ENCODE measurements at places on chromosomes 7 and 10. TPM values are rescaled to one million over a fixed set of nuclear protein-coding genes. Genes with fewer than 3 reads are reported as not detected.

DNA sequence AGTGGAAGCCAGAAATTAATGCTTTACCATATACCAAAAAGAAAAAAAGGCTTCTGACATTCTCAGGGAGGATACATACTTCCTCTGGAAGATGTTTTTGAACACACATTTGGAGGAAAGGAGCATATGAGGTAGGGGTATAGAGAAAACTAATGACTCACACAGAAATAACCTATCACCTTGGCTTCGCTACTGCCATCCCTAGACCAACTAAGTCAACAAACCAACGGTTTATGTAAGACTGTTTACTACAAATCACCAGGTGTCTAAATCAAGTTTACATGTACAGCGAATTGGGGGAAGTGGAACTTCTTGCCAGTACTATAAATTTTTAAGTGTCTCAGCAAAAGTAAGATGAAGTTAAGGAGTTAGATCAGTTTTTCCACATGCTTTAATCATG lies 96.9 kb downstream of the NT5C2 start:
- no peaks in the 10 kb centered on the region for H3K4me1 ChIP-seq
- DNase-seq, result no peak
- no peak overlapping the region for H3K4me3 ChIP-seq
- peaks cover 100% of the 10 kb centered on the region for H3K36me3 ChIP-seq
- no peak overlapping the region for H3K27ac ChIP-seq
- H3K27me3 ChIP-seq, result no peaks in the 10 kb centered on the region

TRRAP gene
- total RNA-seq, result 38.5 TPM

NPY4R gene
- 1.1 TPM for total RNA-seq

- DNase-seq, result no peak
- no peak overlapping the region for H3K27ac ChIP-seq
- no peaks in the 10 kb centered on the region for H3K36me3 ChIP-seq
- no peaks in the 10 kb centered on the region for H3K27me3 ChIP-seq
These were observed 59.2 kb downstream of the MAPK8 start for GRCh38 chr10:48365668-48366067.

FLNC gene
- 11.7 TPM for total RNA-seq

DNA sequence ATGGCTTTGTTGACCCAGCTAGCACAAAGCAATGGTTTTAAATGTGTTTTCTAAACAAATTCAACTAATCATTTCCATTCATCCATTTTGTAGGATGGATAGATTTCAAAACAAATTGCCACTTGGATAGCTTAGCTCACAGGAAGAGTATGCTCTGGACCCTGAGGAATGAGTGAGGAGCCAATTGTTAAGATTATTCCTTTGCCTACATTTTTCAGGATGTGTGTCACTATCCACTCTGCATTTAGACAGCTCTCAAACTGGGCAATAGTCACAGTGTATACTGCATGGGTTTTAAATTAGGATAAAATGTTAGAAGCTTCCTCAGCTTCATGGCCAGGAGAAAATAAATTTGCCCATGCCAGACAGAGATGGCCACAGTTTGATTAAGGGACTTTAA lies 605.6 kb upstream of the TEX47 start:
- H3K4me3 ChIP-seq, result no peak overlapping the region
- no peak for DNase-seq
- H3K4me1 ChIP-seq, result no peaks in the 10 kb centered on the region
- no peaks in the 10 kb centered on the region for H3K36me3 ChIP-seq
- H3K27ac ChIP-seq, result no peak overlapping the region

GRCh38 chr7:88928276-88928675 lies 132.7 kb upstream of the TEX47 start:
- H3K4me1 ChIP-seq, result no peaks in the 10 kb centered on the region
- H3K36me3 ChIP-seq, result no peaks in the 10 kb centered on the region
- H3K27ac ChIP-seq, result no peak overlapping the region
- no peak for DNase-seq
- H3K27me3 ChIP-seq, result no peaks in the 10 kb centered on the region
- H3K4me3 ChIP-seq, result no peak overlapping the region

RSBN1L gene
- total RNA-seq, result 26.8 TPM

DNA sequence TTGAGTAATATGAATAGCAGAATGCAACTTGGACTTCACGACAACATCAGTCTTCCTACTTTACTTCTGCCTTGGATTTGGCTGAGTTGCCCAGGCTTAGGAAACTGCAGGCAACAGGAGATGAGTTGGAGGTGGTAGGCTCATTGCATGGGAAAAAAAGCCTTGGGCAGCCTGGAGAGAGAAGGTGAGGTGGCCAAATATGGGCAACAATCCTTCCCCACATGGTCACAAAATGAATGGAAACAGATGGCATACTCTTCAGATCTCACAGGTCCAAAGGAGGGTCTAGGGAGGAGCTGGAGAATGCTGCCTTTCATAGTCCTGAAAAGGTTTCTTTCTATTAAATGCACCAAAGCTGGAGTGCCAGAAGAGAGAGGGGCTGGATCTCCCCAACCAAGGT lies 128.6 kb upstream of the AOAH start:
- no peak overlapping the region for H3K27ac ChIP-seq
- peaks cover 23% of the 10 kb centered on the region for H3K36me3 ChIP-seq
- no peaks in the 10 kb centered on the region for H3K4me1 ChIP-seq
- no peak overlapping the region for H3K4me3 ChIP-seq

DNA sequence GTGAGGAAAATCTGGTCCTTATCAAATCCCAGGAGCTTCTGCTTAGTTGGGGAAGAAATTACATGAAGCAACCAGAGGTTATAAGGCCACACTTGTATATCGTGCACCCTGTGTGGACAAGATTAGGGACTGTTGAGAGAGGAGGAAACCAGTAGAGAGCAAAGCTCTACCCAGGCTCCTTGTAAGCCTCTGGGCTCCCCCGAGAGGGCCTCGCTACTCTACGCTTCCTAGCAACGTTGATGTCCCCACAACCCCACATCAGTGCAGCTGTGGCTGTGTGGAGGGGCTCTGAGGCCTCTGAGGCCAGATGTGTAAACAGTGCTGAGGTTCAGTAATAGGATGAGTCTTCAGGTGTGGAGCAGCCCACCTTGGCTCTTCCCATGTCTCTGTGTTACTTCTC lies 16.0 kb downstream of the HIF1AN start:
- DNase-seq, result no peak
- H3K27ac ChIP-seq, result no peak overlapping the region
- H3K4me3 ChIP-seq, result no peak overlapping the region
- no peaks in the 10 kb centered on the region for H3K4me1 ChIP-seq
- H3K27me3 ChIP-seq, result no peaks in the 10 kb centered on the region

DNA sequence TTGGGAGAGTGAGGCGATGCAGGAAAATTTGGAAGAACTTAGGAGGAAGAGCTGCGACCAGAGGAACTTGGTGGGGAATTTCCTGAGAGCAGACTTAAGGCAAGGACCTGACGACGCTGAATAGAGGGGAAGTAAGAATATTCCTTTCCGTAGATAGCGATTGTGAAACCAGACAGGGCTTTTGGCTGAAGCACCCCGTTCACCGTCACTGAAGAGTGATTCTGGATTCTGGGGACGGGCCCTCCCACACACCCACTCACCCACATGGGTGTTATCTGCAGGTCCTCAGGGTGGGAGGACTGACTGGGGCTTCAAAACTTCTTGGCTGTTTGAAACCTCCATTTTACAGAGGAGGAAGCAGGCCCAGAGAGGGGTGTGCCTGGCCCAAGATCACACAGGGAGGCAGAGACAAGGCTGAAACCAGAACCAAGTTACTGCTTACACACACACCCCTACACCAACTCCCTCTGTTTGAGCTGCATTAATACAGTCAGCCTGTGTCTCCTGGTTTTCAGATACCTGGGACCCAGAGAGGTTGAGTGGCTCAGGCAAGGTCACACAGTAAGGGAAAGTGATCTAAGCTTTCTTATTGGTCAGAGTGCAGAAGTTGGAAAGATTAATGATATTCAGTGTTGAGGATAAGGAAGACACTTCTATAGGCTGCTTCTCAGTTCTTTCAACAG lies 37.2 kb upstream of the CDH23 start:
- peak overlapping the region; percentile 25 for H3K27ac ChIP-seq
- H3K27me3 ChIP-seq, result no peaks in the 10 kb centered on the region
- H3K4me3 ChIP-seq, result no peak overlapping the region
- peaks cover 11% of the 10 kb centered on the region for H3K4me1 ChIP-seq
- DNase-seq, result peak; percentile 60

COL17A1 gene
- 0.32 TPM for total RNA-seq

GHRHR gene
- not detected for total RNA-seq

GRCh38 chr10:46995234-46995633 lies 84.0 kb downstream of the PTPN20 start:
- H3K27me3 ChIP-seq, result no peaks in the 10 kb centered on the region
- H3K4me1 ChIP-seq, result no peaks in the 10 kb centered on the region
- no peak overlapping the region for H3K27ac ChIP-seq
- no peaks in the 10 kb centered on the region for H3K36me3 ChIP-seq
- no peak overlapping the region for H3K4me3 ChIP-seq
- DNase-seq, result no peak

HYAL4 gene
- total RNA-seq, result not detected

- DNase-seq, result no peak
- H3K4me1 ChIP-seq, result peaks cover 5% of the 10 kb centered on the region
- H3K27me3 ChIP-seq, result no peaks in the 10 kb centered on the region
- H3K36me3 ChIP-seq, result peaks cover 24% of the 10 kb centered on the region
These were observed 27.1 kb downstream of the PCGF5 start for GRCh38 chr10:91247360-91248111.

- no peak overlapping the region for H3K4me3 ChIP-seq
- peak overlapping the region; percentile 9 for H3K27ac ChIP-seq
- DNase-seq, result no peak
- no peaks in the 10 kb centered on the region for H3K27me3 ChIP-seq
- no peaks in the 10 kb centered on the region for H3K36me3 ChIP-seq
- H3K4me1 ChIP-seq, result peaks cover 71% of the 10 kb centered on the region
These were observed 128.9 kb downstream of the CELF2 start for GRCh38 chr10:11146402-11147171.
